ENCODE measurements at places on chromosomes 1 and 21.

- no peak for DNase-seq
These were observed 5.4 kb downstream of the VPS45 start for GRCh38 chr1:150072959-150073358.

DNA sequence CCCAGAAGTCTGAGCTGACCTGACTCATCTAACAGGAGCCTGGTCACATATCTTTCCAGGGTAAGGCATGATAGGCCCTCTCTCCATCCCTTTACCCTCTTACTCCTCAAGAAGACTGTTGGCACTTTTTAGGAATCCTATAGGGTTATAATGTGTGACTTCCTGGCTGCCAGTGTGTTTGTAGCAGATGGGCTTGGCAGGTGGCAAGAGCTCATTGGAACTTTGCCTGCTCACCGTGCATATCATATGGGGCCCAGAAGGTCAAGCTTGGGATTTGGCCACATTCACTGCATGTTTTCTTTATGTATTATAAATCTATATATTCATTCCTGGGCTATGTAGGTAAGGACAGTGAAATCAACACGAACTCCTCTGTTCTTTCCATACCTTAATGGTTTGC is 5.2 kb downstream of the KAZN start:
- DNase-seq, result no peak

GRCh38 chr1:37556712-37557196 is at the start of gene DNALI1:
Gene DNALI1, plus strand, starts transcription at chr1:37556940. Its CDS starts 55 bp downstream, at chr1:37556995.
- no peak for DNase-seq

GRCh38 chr1:174676856-174677255 is 229.1 kb downstream of the GPR52 start:
- no peak for DNase-seq

GRCh38 chr21:33189237-33189636 is 40.5 kb upstream of the IFNAR2 start:
- no peak for DNase-seq

GRCh38 chr1:175204330-175204729 is 11.8 kb upstream of the KIAA0040 start:
- DNase-seq, result no peak

DNA sequence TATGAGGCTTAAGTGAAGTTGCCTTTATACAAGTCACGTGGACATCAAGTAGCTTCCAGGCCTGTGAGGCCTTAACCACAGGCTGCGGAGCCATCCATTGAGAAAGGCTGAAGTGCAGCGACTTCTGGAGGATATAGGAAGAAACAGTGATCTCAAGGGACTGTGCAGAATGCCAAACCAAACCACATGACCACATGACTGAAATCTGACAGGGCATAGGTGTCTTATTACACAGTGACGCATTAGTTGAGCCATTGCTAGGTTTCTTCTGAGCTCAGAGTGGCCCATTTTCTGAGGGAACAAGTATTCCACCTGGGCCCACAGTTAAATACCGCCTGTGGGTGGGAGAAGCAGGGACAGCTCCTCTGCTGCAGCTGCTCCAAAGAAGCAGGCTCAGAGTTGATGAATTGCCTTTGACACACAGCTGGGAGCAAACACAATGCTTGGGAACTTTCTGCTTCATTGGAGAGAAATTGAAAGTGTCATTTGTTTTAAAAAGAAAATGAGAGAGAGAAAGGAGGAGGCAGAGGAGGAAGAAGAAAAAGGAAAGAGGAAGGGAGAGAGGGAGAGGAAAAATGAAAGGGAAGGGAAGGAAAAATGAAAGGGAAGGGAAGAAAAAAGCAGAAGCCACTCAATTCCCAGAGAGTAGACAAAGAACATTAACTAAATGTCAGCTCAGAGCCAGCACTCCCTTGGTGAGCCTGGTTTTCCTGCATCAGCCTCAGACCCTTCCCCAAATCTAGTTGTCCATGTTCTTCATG is 94.4 kb downstream of the COLGALT2 start:
- no peak for DNase-seq

DNA sequence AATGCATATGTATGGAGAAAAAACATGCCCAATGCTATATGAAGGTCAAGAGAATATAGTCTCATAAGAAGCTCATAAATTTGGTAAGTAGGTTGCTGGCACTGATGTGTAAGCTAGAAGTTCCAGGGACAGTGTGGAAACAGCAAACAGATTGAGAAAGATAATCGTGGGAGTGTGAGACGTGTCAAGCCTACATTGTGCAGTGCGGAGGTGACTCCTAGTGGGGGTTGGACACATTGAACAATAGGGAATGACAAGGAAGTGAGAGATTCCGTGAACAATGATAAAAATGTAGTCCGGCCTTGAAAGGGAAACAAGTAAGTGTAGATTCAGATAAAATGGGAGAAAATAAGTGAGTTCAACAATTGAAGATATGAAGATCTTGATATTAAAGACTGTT is 788.4 kb upstream of the PRMT6 start:
- no peak for DNase-seq

DNA sequence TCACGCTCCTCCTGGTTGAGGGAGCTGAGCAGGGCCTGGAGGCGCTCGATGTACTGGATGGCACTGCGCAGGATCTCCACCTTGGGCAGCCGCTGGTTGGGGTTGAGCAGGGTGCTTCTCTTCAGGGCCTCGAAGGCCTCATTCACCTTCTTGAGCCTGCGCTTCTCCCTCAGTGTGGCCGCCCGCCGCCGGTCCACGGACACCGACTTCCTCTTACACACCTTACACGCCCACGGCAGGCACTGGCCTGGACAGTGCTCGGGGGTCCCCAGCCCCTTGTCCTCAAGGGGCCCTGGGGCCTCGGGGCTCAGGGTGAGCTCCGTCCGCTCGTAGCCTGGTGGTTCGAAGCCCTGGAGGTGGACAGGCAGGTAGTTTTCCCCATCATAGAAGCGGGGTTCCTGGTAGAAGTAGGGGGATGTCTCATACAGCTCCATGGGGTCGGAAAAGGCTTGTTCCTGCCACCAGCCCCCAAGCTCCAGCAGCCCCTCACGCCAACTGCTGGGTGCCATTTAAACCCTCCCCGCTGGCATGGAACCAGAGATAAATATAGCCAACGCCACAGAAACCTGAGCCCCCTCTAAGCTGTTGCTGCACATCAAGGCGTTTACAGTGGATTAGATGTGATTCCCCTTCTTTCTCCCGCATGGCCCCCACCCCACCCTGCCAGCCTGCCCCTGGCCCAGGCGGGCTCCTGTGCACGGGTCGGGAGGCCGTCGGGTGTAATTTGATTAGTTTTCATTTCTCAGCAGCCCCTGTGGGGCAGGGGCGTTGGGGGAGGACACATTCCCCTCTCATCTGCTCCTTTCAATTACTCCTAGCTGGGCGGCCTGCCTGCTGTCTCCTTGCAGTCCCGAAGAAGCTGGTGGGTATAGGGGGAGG is at the start of gene MYOG:
MYOG (minus strand) TSS at position 485 of the 879 bp plus-strand sequence; CDS start at position 434, 51 bp downstream.
- DNase-seq, result no peak

- DNase-seq, result no peak
These were observed 5.8 kb downstream of the RGS1 start for GRCh38 chr1:192581131-192581927.
